Mesenteric fat pad (tissue), 1 donor: ENCODE measurements at places on chromosomes 11 and 22. TPM values are rescaled to one million over a fixed set of nuclear protein-coding genes. Genes with fewer than 3 reads are reported as not detected.

GRCh38 chr11:34226210-34226609, 120.8 kb downstream of the NAT10 start:
- DNase-seq: no peak

GRCh38 chr11:81963018-81963417, 770.6 kb downstream of the FAM181B start:
- no peak for DNase-seq

- DNase-seq: no peak
Measured at GRCh38 chr11:47373876-47374719, 4.2 kb downstream of the SPI1 start.

DNA sequence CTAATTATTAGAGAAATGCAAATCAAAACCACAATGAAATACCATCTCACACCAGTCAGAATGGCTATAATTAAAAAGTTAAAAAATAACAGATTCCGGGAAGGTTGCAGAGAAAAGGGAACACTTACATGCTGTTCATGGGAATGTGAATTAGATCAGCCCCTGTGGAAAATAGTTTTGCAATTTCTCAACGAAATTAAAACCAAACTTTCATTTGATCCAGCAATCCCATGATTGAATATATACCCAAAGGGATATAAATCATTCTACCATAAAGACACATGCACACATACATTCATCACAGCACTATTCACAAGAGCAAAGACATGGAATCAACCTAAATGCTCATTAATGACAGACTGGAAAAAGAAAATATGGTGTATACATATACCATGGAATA, 32.5 kb downstream of the NOX4 start:
- DNase-seq: no peak

- no peak for DNase-seq
Measured at GRCh38 chr11:103844327-103845215, 191.9 kb upstream of the DDI1 start.

DNA sequence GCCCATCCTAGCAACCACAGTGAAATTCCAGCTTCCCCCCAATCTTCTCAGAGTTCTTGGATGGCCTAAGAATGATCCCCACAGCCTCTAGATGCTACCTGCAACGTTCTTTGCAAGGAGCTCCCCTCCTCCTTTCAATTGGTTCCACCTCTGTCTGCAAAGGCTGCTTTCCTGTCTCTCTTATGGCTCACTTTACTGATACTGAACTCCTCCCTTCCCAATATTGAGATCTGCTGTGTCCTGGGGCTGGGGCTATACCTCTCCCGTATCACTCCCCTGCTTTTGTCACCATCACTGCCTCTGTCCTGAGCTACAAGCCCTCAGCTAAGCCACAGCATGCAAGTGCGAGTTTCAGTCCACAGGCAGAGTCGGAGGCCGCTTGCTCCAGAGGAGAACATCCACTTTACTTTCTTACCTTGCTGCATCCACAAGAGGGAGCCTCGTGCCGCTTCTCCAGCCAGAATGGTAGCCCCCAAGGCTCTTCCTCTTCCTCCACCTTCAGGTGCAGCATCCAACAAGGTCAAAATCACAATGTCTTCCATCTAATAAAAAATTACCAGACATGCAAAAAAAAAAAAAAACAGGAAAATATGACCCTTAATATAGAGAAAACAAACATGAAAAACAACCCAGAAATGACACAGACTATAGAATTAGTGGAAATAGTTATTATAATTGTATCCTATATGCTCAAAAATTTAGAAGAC, 48.6 kb upstream of the TMEM45B start:
- DNase-seq: no peak

C11orf97 gene
- total RNA-seq: not detected
